ENCODE measurements at places on chromosomes 12 and 14.

GRCh38 chr12:62130834-62131552, 129.2 kb upstream of the USP15 start:
- DNase-seq, result no peak

- no peak for DNase-seq
These were observed 10.2 kb upstream of the ITGB7 start for GRCh38 chr12:53217051-53217930.

- no peak for DNase-seq
These were observed 98.1 kb upstream of the TMPO start for GRCh38 chr12:98417266-98417665.

- DNase-seq, result no peak
These were observed 56.1 kb upstream of the FUT8 start for GRCh38 chr14:65356327-65356836.

- no peak for DNase-seq
These were observed 178.8 kb downstream of the ETNK1 start for GRCh38 chr12:22803725-22804124.

GRCh38 chr12:95470300-95470699, 3.7 kb upstream of the METAP2 start:
- DNase-seq, result no peak
